ENCODE measurements at places on chromosomes 6 and 20.

GRCh38 chr20:54174457-54175175 is 830 bp upstream of the CYP24A1 start:
- DNase-seq: no peak
- H3K4me3 ChIP-seq: no peak overlapping the region
- no peak overlapping the region for H3K27ac ChIP-seq
- no peaks in the 10 kb centered on the region for H3K36me3 ChIP-seq
- H3K4me1 ChIP-seq: no peaks in the 10 kb centered on the region

DNA sequence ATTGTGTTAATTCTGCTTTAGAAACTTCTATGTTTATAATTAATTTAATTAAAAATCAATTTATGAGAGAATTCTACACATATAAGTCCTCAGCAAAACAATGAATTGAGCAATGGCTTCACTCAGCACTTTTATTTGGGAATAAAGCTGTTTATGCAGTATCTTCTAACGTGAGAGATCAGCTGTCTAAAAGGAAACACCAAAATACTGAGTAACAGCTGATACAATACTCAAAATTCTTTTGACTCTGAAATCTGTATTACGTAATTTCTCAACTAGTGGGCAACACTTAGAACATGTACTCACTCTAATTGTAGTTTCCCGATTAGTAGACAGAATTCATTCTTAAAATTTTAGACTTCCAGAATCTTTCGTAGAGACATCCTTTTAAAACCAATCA is 49.8 kb downstream of the MAP3K7 start:
- no peak for DNase-seq
- H3K27ac ChIP-seq: no peak overlapping the region
- H3K4me3 ChIP-seq: no peak overlapping the region
- no peaks in the 10 kb centered on the region for H3K27me3 ChIP-seq
- peaks cover 56% of the 10 kb centered on the region for H3K36me3 ChIP-seq

- H3K36me3 ChIP-seq: no peaks in the 10 kb centered on the region
- H3K27ac ChIP-seq: no peak overlapping the region
Measured at GRCh38 chr6:50527985-50528384, 185.3 kb upstream of the TFAP2D start.

- no peak overlapping the region for H3K27ac ChIP-seq
- no peaks in the 10 kb centered on the region for H3K4me1 ChIP-seq
- DNase-seq: no peak
Measured at GRCh38 chr6:154359161-154359574, 2.6 kb upstream of the IPCEF1 start.

DNA sequence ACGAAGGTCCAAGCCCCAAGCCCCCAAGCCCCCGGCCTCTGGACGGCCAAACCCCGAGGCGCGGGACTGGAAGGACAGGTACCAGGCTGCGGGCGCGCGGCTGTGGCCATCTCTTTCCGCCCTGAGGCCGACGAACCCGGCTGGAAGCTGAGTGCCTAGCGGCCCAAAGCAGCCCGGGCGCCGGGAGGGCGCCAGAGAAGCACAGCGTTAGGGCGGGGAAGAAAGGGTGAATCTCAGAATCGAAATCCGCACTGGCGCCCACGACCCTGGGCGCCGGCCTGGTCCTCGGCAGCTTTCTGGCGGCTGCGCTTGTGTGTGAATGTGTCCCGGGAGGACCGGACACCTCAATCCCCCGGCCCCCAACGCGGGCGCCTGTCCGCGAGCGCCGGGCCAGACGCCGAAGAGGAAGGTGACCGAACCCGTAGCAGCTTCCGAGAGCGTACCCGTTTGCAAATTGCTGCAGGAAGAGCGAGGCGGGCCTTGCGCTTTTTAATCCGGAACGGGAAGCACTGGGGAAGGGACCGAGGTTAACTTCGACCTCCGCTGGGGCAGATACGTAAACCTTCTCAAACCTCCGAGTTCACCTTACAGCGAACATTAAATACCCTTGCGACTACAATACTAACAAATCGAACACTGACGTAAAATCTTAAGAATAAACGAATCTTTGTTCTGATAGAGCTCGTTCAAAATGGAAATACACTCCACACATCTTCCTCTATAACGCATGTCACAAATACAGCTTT is 2.9 kb downstream of the NRN1 start:
- H3K27ac ChIP-seq: peak overlapping the region; percentile 29
- no peaks in the 10 kb centered on the region for H3K4me1 ChIP-seq
- peak overlapping the region; percentile 45 for H3K4me3 ChIP-seq
- DNase-seq: no peak
- H3K36me3 ChIP-seq: no peaks in the 10 kb centered on the region

DNA sequence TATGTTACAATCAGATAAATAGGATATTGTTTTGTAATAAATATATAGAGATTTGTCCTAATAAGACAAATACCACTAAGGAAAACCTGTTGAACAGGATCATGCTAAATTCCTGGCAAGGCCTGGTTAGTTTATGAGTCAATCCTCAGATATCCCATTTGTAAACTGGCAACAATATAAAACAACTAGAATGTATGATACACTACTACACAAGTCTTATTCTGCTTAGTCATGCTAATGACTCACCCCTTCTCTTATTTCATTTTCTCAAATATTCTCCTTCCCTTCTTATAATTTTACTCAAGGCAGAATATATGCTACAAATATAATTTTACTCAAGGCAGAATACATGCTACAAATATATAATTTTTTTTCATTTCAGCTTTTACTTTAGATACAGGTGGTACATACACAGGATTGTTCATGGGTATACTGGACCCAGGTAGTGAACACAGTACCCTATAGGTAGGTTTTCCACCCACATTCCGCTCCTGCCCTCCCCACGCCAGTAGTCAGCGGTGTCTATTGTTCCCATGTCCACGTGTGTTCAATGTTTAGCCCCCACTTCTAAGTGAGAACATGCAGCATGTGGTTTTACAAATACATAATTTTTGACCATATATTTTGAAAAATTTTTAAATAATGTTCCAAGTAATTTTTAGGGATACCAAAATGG is 6.3 kb downstream of the OSER1 start:
- no peaks in the 10 kb centered on the region for H3K4me1 ChIP-seq
- no peak overlapping the region for H3K4me3 ChIP-seq
- no peak for DNase-seq
- no peaks in the 10 kb centered on the region for H3K27me3 ChIP-seq

- no peaks in the 10 kb centered on the region for H3K4me1 ChIP-seq
- H3K27me3 ChIP-seq: no peaks in the 10 kb centered on the region
- H3K27ac ChIP-seq: no peak overlapping the region
- no peaks in the 10 kb centered on the region for H3K36me3 ChIP-seq
Measured at GRCh38 chr6:38169221-38169976, 349.9 kb downstream of the ZFAND3 start.

DNA sequence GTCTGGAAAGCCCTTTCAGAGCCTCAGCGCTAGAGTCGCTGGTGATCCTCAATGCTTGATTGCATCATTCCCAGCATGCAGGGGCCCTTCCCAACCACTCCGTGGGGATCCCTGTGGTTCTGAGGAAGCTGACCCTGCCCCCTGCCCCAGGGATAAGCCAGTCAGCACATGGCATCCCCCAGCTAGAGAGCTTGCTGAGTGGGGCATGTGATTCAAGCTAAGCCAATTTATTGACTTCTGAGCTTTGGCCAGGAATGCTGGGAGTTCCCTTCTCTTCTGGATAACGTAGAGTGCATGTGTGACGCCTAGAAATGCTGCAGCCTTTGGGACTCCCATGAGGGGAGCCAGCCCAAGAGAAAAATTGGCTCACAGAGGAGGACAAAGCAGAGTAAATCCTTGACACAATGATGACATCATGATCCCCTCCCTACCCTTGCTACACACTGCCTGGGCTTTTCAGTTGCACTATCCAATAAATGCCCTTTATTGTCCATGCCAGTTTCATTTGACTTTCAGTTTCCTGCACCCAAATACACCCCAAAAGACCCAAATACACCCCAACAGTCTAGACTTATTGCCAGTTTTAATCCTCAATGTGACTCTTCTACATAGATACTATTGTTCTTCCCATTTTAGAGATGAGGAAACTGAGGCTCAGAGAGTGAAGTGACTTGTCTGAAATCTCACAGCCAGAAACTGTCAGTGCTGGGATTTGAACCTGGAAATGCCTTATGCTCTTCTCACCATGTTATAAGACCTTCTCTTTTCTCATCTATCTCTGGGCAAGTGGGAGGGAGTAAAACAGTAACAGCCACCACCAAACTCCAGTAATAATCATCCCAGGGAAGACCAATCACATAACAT is 34.3 kb downstream of the KCNB1 start:
- no peak overlapping the region for H3K4me3 ChIP-seq
- peak; percentile 67 for DNase-seq
- H3K36me3 ChIP-seq: no peaks in the 10 kb centered on the region
- peaks cover 42% of the 10 kb centered on the region for H3K4me1 ChIP-seq

GRCh38 chr6:123105561-123105960 is 109.5 kb downstream of the CLVS2 start:
- H3K36me3 ChIP-seq: no peaks in the 10 kb centered on the region
- no peak overlapping the region for H3K4me3 ChIP-seq
- no peak for DNase-seq
- no peaks in the 10 kb centered on the region for H3K4me1 ChIP-seq
- H3K27ac ChIP-seq: no peak overlapping the region
- no peaks in the 10 kb centered on the region for H3K27me3 ChIP-seq

- no peak for DNase-seq
- H3K4me1 ChIP-seq: no peaks in the 10 kb centered on the region
- no peak within 1 kb of the TSS for H3K4me3 ChIP-seq
- H3K27me3 ChIP-seq: no peaks in the 10 kb centered on the region
- H3K36me3 ChIP-seq: no peaks in the 10 kb centered on the region
Measured at GRCh38 chr6:52087498-52087999, at the start of gene PKHD1. TSS of gene PKHD1 (minus strand) at chr6:52087613. CDS start at chr6:52084933, 2,680 bp downstream.

- H3K27ac ChIP-seq: no peak overlapping the region
- H3K4me1 ChIP-seq: peaks cover 18% of the 10 kb centered on the region
- H3K27me3 ChIP-seq: no peaks in the 10 kb centered on the region
- no peak overlapping the region for H3K4me3 ChIP-seq
Measured at GRCh38 chr20:3483309-3483708, 12.5 kb downstream of the ATRN start.

GRCh38 chr20:57505979-57506378 is 19.0 kb downstream of the CTCFL start:
- DNase-seq: no peak
- no peaks in the 10 kb centered on the region for H3K36me3 ChIP-seq
- no peaks in the 10 kb centered on the region for H3K4me1 ChIP-seq
- H3K27me3 ChIP-seq: peaks cover 23% of the 10 kb centered on the region

DNA sequence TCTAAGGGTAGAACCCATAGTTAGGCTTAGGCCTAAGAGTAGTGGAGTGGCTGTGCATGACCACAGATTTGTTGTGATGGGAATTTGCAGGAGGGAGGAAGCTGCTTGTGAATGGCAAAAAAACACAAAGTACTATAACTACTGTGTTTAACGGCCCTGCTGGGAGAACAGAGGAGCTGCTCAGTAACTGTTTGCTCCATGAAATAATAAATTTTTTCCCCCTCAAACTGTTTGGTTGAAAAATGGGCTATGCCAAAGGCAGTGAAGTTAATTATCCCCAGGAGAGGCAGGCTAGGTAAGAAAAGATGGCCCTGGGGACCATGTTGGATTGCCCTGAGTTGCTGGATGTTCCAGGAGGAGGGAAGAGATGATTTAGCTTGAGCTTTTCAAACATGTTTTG is 256.5 kb upstream of the PRND start:
- no peak overlapping the region for H3K4me3 ChIP-seq
- no peaks in the 10 kb centered on the region for H3K27me3 ChIP-seq
- H3K4me1 ChIP-seq: no peaks in the 10 kb centered on the region

- H3K4me1 ChIP-seq: no peaks in the 10 kb centered on the region
- no peaks in the 10 kb centered on the region for H3K36me3 ChIP-seq
- no peak overlapping the region for H3K4me3 ChIP-seq
- no peak overlapping the region for H3K27ac ChIP-seq
Measured at GRCh38 chr6:119105282-119105681, 26.8 kb upstream of the FAM184A start.

GRCh38 chr20:21873291-21873690 is 167.8 kb downstream of the PAX1 start:
- no peak overlapping the region for H3K4me3 ChIP-seq
- H3K36me3 ChIP-seq: no peaks in the 10 kb centered on the region
- no peak for DNase-seq
- no peaks in the 10 kb centered on the region for H3K27me3 ChIP-seq
- no peak overlapping the region for H3K27ac ChIP-seq
- H3K4me1 ChIP-seq: no peaks in the 10 kb centered on the region

- H3K27ac ChIP-seq: no peak overlapping the region
- no peak overlapping the region for H3K4me3 ChIP-seq
- no peaks in the 10 kb centered on the region for H3K36me3 ChIP-seq
- no peaks in the 10 kb centered on the region for H3K4me1 ChIP-seq
- peaks cover 13% of the 10 kb centered on the region for H3K27me3 ChIP-seq
Measured at GRCh38 chr20:58196402-58197184, 31.9 kb downstream of the ANKRD60 start.

DNA sequence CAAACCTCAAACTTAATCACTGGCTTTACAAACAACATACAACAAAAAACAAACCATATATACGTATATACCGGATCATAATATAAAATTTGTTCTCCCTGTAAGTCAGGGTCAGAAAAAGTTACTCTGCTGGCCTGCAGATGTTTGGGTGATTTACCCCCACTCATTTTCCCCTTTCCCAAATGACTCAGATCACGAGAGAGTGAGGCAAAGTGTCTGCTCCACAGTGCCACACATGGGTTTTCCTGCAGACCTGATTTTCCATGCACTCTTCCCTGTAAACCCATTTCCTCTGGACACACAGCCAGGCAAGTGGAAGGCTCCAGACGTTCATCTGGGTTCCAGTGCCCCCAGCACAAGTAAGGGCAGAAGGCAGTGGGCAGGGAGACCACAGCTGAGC is 23.5 kb downstream of the GFOD1 start:
- H3K4me1 ChIP-seq: no peaks in the 10 kb centered on the region
- H3K27me3 ChIP-seq: no peaks in the 10 kb centered on the region
- H3K4me3 ChIP-seq: no peak overlapping the region

DNA sequence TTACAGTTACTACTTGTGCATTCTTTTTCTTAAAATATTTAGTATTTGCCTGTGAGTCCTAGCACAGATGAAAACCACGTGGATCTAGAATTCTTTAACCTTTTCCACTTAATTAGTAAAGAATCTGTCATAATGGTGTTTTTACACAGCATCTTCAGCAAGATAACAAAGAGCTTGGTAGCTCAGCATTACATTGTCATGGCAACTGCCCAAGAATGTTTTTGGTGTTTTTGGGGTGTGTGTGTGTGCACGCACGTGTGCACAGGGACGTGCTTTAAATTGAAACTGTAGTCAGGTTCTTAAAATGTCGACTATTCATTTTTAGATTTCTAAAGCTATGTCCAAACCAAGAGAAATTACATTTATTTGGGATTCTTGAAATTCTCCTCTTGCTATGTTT is 108.0 kb downstream of the FIG4 start:
- H3K4me3 ChIP-seq: no peak overlapping the region
- H3K27me3 ChIP-seq: no peaks in the 10 kb centered on the region
- H3K4me1 ChIP-seq: peaks cover 6% of the 10 kb centered on the region
- H3K27ac ChIP-seq: no peak overlapping the region
- no peak for DNase-seq

- no peak for DNase-seq
- H3K4me1 ChIP-seq: no peaks in the 10 kb centered on the region
- no peaks in the 10 kb centered on the region for H3K36me3 ChIP-seq
- no peak overlapping the region for H3K4me3 ChIP-seq
Measured at GRCh38 chr20:57857118-57857517, 147.3 kb upstream of the PMEPA1 start.
